ENCODE measurements at places on chromosomes 11 and 22.

GRCh38 chr11:1230456-1231395 lies 7.9 kb downstream of the MUC5B start:
- DNase-seq: peak; percentile 67

- no peak for DNase-seq
Observed at GRCh38 chr11:19573666-19574065, 139.0 kb upstream of the NAV2 start.

DNA sequence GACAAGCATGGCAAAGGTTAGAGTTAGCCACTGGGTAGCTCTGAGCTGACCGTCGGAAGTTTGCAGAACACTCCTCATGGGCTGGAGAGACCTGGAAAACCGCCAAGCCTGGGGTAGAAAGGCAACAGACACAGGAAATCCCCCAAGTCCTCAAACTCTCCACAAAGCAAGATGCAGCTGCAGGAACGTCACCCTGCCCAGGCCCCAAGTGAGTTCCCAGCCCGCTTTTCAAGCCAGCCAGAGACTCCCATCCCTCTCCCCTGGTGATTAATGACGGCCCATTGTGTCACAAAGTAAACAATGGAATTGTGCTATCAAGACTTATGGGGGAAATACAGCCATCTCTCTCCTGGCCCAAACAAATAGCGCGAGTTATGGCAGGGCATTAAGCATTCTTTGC lies 633.0 kb downstream of the TBC1D22A start:
- peak; percentile 41 for DNase-seq

- DNase-seq: no peak
Observed at GRCh38 chr11:69486773-69487291, 5.4 kb downstream of the LINC01488 start.

GRCh38 chr22:45776313-45776585 lies 104.6 kb downstream of the ATXN10 start:
- DNase-seq: no peak

DNA sequence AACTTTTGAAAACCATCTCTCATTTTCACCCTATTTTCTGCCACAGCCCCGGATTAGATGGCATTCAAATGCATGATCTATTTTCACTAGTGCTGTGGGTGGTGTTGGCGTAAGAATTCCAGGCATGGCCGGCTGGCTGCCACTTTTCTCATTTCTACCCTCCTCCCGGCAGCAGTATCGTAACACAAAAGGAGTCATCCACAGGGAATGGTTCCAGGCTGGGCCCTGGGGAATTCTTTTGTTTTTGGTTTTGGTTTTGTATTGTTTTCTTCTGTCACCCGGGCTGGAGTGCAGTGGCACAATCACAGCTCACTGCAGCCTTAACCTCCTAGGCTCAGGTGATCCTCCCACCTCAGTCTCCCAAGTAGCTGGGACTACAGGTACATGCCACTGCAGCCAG lies 13.8 kb downstream of the JAML start:
- peak; percentile 33 for DNase-seq

DNA sequence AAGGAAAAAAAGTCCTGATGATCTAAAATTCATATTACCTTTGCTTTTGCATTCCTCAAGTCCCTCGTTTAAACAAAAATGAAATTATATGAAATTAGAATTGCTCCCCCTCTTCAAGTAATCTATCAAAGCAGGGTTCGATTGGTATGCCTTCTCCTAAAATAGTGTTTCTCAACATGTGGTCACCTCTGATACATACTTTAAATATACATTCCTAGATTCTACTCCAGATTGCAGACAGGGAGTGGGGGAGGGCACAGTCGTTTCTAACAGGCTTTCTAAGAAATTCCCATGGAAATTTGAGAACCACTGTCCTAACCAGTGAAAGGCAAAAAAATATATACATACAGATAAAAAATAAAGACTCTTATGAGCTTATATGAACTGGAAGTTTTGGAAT lies 22.6 kb upstream of the IRAG1 start:
- DNase-seq: no peak
